Activated effector memory CD4-positive, alpha-beta T cell treated with anti-CD3 and anti-CD28 coated beads, Interleukin-2, amount 50 U/mL, for 16 hours (primary cell): ENCODE measurements at places on chromosomes 3 and 15.

GRCh38 chr3:197305854-197306253 is 7.4 kb upstream of the DLG1 start:
- DNase-seq, result no peak

DNA sequence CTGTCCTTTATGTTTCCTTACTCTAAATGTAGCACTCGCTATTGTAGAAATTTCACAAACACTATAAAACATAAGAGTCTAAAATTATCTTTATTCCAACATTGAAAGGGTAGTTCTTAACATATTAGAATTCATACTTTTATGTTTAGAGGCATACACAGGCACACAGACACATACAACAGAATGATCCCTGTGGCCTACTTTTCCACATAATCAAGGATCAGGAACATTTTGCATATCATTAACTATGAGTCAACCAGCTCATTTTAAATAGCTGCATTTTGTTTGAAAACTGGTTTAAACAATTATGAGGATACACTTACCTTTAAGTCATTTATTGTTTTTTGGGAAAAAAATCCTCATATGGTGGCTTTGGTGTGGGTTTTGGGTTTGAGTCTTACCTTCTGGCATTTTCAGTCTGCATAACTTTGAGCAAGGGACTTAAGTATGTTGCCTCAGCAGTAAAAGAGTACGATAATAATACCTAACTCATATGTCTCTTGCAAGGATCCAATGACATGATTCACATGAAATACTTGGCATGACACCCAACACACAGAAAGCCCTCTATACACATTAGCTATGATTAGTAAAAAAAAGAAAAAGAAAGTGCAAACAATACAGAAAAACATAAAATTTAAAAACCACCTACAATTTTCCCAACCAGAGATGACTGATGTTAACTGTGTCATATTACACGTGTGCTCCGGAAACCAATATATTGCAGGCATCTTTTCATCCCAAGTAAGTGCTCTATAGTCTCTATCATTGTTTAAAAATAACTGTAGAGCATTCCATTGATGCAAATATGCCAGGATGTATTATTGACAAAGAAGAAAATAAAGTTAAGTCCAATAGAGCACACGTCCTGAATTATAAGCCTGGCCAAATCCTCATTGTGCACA is 213.1 kb upstream of the ADAMTS9 start:
- no peak for DNase-seq

DNA sequence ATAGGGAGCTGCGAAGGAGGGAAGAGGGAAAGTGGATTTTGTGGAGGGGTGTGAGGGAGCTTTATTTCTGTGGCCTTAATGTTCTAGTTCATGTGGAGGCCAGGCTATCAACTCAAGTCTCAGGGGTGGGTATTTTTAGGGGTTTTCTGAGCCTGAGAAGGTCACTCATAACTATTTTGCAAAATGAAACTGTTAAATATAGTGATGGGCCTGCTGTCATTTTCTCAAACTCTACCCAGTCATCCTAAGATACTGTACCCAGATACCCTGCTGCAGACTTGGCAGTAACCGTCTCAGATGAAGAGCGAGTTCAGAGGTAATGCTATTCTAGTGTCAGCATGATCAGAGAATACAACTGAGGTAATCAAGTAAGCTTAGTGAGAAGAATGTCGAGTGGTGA is 545.0 kb upstream of the TBL1XR1 start:
- DNase-seq, result no peak

DNA sequence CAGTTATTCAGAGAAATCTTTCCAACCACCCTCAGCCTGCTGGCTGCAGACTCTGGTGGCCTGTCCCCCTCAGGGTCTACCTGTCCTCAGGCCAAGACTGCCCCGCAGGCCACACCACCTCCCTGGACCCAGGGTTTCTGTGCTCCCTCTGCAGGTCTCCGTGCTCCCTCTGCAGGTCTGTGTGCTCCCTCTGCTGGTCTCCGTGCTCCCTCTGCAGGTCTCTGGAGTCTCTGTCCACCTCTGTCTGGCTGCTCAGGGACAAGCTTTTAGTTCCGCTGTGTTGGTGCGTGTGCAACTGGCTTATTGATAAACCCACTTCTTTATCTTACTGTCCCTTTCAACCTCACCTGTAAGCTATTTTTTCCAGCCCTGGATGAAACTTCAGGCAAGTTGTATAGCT is 30.1 kb downstream of the BDH1 start:
- no peak for DNase-seq

DNA sequence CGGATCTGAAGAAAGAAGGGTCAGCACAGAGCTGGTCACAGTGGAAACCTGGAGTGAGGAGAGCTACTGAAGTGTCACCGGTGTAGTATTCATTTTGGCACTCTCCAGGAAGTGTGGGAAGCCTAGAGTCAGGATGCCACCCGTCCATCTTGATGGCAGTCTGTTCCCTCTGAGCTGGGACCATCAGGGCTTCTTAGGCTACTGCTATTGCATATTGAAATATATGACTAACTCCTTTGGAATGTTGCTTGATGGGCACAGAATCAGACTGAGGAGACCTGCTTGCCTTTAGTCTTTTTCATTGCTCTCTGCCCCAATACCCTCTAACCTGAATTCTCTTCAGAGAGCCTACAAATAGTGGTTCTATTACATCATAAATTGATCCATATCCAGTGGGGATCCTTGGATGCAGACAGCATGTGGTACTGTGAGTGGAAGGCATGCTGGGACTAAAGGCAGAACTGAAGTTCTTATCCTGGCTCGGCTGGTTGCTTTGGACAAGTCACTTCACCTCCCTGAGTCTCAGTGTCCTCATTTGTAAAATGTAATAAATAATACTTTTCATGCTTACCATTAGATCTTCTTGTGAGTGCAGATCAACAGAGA is 143.5 kb downstream of the PDE8A start:
- no peak for DNase-seq
